Caco-2 (cell line): ENCODE measurements at places on chromosomes 2 and 18.

GRCh38 chr2:216292475-216292874, 79.8 kb downstream of the MARCHF4 start:
- no peak overlapping the region for H3K27ac ChIP-seq
- no peaks in the 10 kb centered on the region for H3K36me3 ChIP-seq
- no peak for DNase-seq
- no peak overlapping the region for H3K4me3 ChIP-seq

DNA sequence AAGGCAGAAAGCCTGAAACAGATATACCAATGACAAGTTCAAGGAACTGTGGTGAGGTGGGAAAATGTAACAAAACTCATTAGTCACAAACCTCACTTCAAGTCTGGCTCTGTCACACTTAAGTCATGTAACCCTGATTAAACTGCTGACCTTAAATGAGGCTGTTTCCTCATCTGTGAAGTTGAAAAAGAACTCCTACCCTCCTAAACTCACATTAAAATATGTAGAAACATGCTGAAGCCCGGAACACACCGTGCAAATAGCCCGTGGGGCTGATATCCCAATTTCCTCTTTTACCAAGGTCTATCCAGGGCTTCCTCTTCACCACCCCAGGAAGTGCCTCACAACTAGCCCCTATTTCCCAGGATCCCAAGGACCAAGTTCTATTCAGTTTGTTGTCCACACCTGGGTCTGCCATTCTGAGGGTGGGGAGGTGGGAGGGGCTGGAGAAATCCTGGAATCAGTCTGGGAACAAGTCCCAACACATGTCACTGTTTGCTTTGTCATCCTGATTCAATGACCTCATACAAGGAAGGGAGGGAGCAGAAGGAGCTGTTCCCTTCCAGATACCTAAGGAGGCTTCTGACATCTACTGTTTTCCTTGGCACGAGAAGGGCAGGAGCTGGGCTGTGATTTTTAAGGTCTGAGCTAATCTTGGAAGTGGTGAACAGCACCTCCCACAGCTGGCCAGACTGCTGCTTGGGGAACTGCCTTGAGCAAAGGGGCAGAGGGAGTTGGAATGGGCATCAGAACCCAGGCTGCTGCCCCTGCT, 42.3 kb downstream of the SLC4A1AP start:
- no peak overlapping the region for H3K4me3 ChIP-seq
- H3K4me1 ChIP-seq, result peaks cover 58% of the 10 kb centered on the region
- peak overlapping the region; percentile 87 for H3K27ac ChIP-seq
- no peaks in the 10 kb centered on the region for H3K27me3 ChIP-seq
- peak; percentile 54 for DNase-seq

GRCh38 chr18:9615280-9615797, 980 bp upstream of the PPP4R1 start:
- peak overlapping the region; percentile 96 for H3K27ac ChIP-seq
- peaks cover 20% of the 10 kb centered on the region for H3K4me1 ChIP-seq
- DNase-seq, result no peak

GRCh38 chr2:169222665-169223064, 139.7 kb downstream of the LRP2 start:
- no peaks in the 10 kb centered on the region for H3K27me3 ChIP-seq
- H3K27ac ChIP-seq, result no peak overlapping the region
- H3K4me3 ChIP-seq, result no peak overlapping the region

DNA sequence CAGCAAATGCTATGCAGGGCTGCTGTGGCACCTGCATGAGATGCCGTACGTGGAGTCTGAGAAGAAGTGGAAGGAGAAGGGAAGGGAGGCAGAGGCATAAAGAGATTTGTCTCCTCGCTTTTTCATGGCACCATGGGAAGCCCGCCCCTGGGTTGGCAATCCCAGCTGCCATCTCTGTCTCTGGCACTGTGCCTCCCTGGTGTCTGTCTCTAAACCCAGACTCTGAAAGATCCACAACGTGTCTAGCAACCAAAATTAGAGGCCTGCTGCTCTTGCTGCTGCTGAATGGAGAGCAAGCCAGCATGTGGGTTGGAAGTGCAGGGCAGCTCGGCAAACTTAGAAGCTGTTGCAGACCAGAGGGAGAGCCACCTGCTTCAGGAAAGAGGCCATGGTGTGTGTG, 53.1 kb downstream of the INO80C start:
- H3K4me1 ChIP-seq, result no peaks in the 10 kb centered on the region
- no peaks in the 10 kb centered on the region for H3K27me3 ChIP-seq
- no peak overlapping the region for H3K4me3 ChIP-seq
- no peak for DNase-seq

DNA sequence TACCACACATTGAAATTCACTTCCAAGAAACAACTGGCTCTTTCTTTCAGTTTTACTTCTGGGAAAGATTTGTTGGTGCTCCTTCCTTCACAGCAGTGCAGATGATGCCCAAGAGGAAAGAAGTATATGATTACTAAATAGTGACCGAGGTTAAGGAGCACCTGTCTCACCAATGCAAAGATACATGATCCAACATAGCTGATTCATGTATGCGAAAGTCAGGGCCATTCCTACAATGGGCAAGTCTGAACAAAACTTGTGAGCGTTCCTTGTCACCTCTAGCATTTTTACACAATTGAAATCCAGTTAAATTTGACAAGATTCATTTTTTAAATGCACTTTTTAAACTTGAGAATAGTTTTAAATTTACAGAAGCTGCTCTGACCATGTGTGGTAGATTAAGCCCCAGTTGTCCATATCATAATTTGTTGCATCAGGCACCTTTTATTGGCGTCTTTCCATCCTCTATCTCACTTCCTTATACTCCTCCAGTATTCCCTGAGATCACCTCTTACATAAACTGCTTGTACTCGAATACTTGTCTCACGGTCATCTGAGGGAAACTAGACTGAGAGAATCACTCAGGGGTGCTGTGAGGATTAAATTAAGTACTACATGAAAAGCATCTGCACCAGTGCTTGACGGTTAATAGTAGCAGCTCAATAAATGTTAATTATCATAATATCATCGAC, 438.8 kb upstream of the CDH20 start:
- no peaks in the 10 kb centered on the region for H3K36me3 ChIP-seq
- no peak overlapping the region for H3K27ac ChIP-seq
- DNase-seq, result no peak
- no peaks in the 10 kb centered on the region for H3K27me3 ChIP-seq
- no peak overlapping the region for H3K4me3 ChIP-seq

DNA sequence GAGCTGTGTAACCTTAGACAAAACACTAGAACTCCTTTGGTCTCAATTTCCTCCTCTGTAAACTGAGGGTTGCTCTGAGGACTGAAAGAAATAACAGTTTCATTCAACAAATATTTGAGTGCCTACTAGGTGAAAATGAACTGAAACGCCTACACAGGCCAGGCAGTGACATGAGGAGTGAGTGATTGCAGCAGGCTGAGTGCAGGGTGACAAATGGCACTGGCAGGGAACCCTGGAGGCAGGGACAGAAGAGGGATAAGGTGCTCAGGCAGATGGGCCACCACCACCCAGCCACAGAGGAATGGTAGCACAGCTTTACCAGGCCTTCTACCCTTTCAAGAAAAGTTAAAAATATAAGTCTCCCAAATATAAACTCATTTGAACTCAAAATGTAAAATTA, 11.5 kb upstream of the RNU4ATAC start:
- H3K36me3 ChIP-seq, result peaks cover 1% of the 10 kb centered on the region
- H3K27me3 ChIP-seq, result no peaks in the 10 kb centered on the region
- H3K4me3 ChIP-seq, result no peak overlapping the region
- DNase-seq, result no peak

GRCh38 chr2:170190172-170190571, 12.2 kb downstream of the MYO3B start:
- H3K4me3 ChIP-seq, result no peak overlapping the region
- no peaks in the 10 kb centered on the region for H3K4me1 ChIP-seq
- no peak overlapping the region for H3K27ac ChIP-seq
- no peak for DNase-seq
- no peaks in the 10 kb centered on the region for H3K36me3 ChIP-seq
